ENCODE measurements at places on chromosomes 16 and 17.
A peak's percentile ranks its signal among the peaks of the same experiment; 100 is the strongest.

GRCh38 chr17:6138761-6139446 lies 68.7 kb downstream of the WSCD1 start:
- no peak for DNase-seq

GRCh38 chr16:71722801-71723536 lies 1.5 kb downstream of the PHLPP2 start:
- no peak for DNase-seq

- no peak for DNase-seq
These were observed 6.4 kb downstream of the CD300LD start for GRCh38 chr17:74585711-74586110.

DNA sequence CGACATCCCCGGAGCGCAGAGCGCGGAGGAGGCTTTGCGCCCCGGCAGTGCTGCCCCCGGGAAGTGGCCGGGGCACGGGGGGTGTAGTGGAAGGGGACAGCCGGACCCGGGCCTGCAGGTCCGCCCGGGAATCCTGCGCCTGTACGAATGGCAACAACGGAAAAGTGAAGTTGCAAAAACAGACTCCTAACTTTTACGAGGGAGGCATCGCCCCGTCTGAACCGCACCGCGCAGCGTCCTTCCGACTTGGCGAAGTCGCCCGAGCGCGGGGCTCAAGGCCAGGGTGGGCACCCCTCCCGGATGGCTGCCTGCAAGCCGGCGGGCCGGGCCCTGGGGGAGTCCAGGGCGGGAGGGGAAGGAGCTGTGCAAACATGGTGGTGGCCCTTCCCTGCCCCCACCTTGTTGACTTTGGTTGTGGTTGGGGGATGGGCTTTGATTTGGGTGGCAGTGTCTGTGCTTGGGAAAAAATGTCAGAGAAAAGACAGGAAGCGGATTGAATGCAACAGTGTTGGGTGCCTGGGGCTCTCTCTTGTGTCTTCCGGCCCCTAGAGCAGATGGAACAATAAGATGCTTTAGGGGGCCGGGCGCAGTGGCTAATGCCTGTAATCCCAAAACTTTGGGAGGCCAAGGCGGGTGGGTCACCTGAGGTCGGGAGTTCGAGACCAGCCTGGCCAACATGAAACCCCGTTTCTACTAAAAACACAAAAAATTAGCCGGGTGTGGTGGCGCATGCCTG lies 675 bp downstream of the RNF213 start:
- no peak for DNase-seq

GRCh38 chr17:48335858-48336500 lies 94.0 kb downstream of the SKAP1 start:
- peak; percentile 37 for DNase-seq

DNA sequence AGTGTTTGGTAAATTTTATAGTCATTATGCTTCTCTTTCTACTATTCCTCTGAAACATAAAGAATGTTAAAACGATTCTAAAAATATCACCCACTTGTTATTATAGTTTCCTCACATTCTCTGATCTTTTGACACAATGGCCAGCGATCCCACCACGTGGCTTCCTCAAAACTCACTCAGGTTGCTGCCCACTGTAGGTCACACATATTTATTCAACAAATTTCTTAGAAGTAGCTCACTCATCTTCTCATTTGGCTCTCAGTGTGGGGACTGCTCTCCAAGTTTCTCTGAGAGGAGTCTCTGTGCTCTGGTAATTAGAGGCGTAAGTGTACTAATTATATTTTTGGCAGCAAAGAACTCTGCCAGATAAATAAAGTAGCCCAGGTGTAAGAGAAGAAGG lies 465.4 kb downstream of the CDH11 start:
- no peak for DNase-seq

GRCh38 chr16:27258241-27258734 lies 10.3 kb downstream of the NSMCE1 start:
- DNase-seq = no peak

DNA sequence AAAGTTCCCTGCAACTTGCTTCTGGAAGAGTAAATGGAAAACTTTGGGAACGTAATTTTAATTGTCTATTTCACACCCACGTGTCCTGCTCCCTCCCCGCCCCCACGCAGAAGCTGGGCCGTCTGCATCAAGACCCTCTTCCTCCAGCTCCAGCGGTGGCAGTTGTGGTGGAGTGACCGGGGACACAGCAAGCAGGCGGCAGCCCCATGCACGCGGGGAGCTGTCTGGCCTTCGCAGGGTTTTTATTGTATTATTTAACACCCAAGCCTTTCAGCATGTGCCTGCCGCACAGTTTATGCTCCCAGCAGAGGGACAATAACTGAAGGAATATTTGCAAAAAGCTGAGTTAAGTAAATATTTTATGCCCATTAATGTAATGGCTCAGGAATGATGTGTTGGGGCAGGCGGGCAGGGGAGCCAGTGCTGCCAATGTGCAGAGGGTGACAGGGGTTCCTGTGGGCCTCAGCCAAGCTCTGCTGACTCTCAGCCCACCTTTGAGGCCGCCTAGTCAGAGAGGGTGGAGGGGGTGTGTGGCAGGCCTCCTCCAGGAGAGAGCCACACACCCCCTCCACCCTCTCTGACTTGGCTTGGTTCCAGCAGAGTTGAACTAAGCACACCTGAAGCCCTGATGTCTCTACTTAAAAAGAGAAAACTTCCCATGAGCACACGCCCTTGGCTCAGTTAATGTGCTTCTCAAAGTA lies 32.4 kb upstream of the ENPP7 start:
- DNase-seq = no peak

- no peak for DNase-seq
These were observed 53.5 kb downstream of the TNFRSF13B start for GRCh38 chr17:16918443-16918842.

DNA sequence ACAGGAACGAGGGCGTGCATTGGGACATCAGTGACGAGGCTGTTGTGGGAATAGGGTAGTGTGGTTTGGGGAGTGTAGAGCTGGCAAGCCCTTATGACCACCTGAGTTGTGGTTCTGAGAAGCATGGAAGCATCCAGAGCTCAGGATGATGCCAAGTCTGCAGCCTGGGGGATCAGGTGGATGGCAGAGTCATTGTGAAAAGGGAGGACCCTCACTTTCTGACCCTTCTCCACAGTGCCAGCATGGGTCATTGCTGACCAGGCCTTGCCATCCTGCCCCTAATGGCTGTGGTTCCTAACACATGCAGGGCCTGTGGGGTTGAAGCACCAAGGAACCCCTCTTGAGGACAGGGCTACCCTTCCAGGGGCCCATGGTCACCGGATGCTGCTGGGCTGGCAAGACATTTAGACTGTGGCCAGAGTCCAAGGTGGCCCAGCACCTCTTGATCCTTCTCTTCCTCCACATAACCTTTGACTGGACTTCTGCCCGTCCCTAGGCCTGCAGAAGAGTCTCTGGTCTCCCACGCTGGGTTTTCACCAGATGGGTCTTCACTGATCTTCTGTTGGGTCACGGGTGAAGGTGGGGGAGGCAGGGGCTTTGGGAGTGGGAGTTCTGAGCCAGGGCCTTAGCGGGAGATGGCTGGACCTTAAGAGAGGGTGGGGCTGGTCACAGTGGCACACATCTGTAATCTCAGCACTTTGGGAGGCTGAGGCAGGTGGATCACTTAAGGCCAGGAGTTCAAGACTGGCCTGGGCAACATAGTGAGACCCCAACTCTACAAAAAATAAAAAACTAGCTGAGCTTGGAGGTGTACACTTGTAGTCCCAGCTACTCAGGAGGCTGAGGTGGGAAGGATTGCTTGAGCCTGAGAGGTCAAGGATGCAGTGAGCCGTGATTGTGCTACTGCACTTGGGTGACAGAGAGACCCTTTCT lies 2.0 kb upstream of the PLA2G15 start:
- no peak for DNase-seq

GRCh38 chr17:39665642-39666224 lies 584 bp downstream of the TCAP start:
- no peak for DNase-seq

DNA sequence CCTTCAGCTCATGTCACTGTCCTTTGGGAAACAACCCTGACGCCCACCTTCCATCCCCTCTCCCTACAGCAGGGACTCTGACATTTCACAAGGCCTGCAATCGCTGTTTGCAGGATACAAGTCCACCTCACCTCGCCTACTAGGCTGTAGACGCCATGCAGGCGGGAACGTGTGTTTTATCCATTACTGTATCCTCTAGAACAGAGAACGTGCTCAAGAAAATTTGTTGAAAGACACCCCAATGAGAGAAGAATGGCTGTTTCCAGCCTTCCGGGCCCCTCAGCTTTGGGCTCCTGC lies 1.5 kb upstream of the TTYH2 start:
- no peak for DNase-seq

- DNase-seq = no peak
These were observed 18.9 kb upstream of the MFSD6L start for GRCh38 chr17:8818047-8818446.
